GM04503 (cell line): ENCODE measurements at places on chromosomes 2 and 18.
A peak's percentile ranks its signal among the peaks of the same experiment; 100 is the strongest.

- DNase-seq, result no peak
These were observed 1572.1 kb upstream of the LRRTM1 start for GRCh38 chr2:81876624-81877023.

DNA sequence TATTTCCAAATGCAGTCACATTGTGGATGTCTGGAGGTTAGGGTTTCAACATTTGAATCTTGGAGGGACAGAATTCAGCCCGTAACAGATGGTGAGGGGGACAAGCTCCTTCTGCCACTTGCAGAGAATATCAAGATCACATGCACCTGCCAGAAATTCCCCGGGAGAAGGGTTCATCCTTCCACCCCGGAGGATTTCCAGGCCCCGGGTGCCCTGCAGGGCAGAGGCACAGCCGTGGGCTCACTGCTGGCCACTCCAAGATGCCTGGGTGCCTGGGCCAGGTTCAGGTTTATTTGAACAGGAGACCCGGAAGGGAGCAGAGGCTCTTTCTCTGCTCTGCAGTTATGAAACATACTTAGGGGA, 38.2 kb upstream of the MGAT4A start:
- DNase-seq, result no peak

DNA sequence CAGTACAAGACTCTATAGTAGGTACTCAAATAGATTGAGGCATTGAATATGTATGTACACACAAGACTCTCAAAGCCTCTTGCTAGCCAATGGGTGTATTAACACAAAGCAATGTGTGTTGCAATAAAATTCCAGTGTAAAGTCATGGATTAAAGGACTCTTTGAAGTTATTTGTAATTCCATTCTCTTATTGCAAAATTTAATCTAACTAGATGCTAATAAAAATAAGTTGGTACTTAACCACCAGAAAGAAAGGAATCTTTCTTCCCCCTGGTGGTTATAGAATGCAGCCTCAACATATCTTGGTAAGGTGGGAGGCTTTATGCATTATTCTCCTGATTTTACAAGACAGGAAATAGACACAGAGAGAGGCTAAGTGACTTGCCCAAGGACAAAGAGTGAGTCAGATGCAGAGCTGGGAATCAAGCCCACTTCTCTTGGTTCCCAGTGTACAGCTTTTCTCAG, 18.0 kb downstream of the LRP1B start:
- DNase-seq, result no peak

DNA sequence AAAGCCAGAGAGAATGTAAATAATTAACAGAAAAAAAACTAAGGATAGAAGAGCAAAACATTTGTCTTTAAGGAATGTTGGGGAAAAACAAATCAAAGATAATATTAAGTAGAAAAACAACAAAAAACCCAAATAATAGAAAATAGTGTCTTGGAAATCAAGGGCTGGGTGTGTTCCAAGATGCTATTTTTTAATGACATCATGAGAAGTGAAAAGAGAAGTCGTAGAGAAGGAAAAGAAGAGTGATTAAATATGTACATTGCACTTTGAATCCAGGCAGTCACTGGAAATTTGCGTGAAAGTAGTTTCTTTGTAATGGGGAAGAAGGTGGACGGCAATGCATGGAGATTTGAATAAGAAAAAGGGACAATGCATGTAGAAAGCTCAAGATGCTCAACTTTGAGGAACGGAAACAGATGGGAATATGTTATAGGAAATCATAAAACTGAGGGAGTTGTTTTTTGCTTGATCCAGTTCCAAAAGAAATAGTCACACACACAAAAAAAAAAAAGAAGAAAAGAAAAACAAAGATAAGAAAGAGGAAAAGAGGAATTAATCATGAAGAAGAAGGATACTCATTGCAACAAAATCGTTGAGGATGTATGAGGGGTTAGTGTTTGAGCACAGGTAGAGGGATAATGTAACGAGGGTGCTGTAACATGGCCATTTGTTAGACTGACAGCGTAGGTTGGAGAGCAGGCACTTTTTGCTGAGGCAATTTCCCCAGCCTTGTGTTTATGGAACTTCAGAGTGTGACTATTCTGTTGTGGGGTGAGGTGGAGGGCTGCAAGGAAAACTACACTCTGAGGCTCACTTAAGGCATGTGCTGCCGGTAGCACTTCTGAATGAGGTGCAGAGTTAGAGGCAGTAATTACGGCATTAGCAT, 184.1 kb downstream of the CALCRL start:
- DNase-seq, result no peak

DNA sequence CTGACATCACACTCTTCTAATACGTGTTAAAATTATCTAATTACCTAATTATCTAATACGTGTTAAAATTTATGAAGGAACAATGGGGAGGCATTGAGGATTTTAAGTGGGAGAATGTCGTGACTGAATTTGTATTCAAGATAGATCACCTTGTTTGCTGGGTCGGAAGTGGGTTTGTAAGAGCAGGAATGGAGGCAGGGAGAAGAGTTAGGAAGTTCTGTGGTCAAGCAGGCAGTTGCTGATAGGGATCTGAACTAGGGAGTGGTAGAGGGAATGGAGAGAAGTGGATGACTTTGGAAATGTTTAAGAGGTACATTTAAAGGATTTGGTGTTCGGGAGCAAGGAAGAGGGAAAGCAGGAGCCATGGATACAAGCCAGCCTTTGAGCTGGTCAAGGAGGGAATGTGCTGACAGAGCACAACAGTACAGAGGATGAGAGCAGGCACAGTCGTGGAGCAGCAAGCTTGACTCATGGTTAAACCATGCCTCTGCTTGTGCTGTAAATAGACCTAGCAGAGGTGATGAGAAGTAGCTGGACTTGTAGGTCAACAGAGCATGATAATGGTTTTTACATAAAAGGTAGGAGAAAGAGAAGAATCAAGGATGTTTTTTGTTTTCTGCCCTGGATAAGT, 16.2 kb downstream of the IL18RAP start:
- no peak for DNase-seq

DNA sequence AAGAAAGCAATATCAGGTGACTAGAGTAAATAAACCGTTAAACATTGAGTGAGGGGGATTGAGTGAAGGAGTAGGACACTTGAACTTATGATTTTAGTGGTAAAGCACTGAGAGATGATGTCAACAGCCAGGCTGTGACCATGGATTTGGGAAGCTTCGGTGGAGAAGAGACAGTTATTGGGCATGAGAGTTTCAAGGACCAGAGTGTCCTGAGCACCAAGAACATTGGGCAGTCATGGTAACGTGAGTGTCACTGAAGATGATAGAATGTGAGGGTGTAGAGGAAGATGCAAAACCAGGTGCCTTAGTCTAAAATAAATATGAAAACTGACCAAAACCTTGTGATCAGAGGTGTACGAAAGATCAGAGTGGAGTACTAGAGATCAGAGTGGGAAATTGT, 248.1 kb downstream of the ASXL3 start:
- DNase-seq, result no peak

DNA sequence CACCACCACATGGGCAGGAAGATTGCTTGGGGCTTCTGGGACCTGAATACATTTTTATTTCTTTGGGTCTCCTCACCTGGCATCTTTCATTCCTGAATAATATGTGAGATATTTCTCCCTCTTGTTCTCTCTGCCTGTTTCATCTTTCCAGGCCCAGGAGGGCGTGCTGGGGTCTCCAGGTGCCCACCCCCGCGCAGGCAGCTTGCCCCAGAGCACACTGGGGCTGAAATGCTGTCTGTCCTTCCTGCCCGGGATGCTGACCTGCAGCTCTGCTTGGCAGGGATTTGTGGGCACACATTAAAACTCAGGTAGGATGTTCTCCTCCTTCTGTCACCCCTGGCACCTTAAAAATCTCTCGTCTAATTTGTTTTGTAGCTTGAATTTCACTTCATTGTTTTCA, 39.7 kb upstream of the TEX51 start:
- no peak for DNase-seq

DNA sequence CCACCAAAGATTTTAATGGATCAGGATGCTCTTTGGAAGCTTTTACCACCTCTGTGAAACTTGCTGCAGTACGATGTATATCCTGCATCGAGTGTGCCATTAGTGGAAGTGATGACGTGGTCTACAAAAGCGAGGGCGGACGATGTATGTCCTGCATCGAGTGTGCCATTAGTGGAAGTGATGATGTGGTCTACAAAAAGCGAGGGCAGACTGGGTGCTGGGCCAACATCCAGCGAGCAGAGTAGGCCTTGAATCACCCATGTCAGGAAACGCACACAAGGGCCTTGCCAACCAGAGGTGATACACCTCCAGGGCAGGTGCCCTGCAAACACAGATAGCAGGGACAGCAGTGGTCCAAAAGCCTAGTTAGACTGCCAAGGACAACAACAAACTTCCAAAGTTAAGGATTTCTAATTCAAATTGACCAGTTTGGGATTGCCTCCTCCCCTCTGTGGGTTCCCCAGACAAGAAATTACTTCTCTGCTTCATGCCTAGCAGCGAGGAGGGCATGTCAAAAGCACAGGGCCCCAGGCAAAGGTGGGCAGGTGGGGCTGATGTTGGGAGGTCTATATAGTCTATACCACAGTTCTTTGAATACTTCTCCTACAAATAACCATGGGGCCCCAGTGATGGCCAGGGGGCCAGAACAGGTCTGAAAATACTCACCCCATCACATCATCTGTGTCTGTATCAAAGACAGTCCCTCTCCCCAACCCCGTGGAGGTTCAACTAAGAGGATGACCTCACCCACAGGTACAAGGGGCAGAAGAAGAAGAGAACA, 70.2 kb downstream of the ADD2 start:
- no peak for DNase-seq

- peak; percentile 65 for DNase-seq
These were observed 54.5 kb upstream of the AFF3 start for GRCh38 chr2:100196786-100197494.

- no peak for DNase-seq
These were observed 13.2 kb downstream of the SH2D6 start for GRCh38 chr2:85431570-85432205.

GRCh38 chr18:34121200-34121721, 103.5 kb downstream of the NOL4 start:
- no peak for DNase-seq
